Activated T-cell treated with anti-CD3 and anti-CD28 coated beads for 24 hours (primary cell): ENCODE measurements at places on chromosomes 16 and 17.

DNA sequence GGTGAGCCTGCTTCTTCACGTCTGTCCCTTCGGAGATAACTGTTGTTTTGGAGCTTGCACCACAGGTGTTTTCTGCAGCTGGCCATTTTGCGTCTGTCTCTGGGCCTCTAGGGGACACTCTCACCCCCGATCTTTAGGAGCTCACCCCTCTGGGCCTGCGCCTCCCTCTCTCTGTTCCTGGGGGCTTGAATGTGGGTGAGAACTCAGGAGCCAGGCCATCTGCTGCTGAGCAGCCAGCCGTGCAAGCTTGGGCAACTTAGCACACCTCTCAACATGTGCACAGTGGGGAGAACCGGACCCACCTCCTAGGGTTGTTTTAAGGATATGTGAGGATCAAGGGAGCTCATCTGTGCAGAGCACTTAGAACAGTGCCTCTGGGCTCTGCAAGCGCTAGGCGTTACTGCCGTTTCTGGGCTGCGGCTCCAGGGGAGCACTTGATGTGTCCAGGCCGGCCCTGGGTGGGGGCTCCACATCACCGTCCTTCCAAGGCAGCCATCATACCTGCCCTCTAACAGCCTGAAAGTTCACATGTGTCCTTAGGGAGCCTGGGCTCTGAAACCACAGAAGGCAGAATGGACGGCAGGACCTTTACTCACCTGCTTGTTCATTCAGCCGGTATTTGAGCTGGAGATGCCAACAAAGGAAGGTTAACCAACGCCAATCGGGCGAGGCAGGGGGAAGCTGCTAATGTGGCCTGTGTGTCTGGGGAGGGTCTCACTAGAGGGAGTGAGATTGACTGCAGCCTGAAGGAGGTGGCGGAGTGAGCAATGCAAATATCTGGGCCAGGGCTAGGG, 66.3 kb downstream of the MRC2 start:
- no peak for DNase-seq

DNA sequence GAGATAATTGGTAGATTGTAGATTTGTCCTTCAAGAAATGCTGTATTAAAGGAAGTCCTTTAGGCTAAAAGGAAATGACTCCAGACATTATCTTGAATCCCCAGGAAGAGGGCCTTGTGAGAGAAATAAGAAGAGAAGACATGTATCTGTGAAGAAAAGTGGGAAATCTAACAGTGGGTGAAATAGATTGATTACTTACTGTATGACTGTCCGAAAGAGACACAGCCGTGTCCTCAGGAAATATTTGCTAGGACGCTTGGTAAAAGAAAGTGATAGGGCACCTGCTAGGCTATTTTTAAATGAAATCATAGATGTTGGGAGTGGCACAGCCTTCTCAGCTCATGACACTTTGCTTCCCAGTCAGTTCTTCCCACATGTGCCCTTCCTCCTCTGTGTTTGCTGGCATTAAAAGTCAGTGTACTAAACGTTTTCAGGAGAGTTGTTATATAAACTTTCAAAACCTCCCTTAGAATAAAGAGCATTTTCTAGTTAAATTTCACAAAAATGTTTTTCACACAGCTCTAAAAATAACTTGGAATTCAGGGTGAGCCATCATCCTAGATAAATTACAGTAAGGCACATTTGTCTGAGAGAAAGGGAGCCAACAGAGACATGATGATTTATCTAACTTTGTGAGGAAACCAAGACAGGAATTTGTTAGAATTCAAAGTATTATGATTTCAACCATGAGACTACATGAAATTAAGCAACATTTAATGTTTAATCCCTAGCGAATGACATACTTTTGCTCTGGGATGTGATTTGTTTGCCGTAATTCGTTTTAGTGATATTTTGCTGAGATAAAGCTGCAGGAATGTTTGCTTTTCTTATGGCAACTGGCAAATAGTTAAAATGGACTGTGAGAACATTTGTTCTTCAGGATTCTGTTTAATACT, 35.0 kb downstream of the DHRS7B start:
- DNase-seq, result no peak

GRCh38 chr16:22229889-22230288, 23.8 kb downstream of the EEF2K start:
- DNase-seq, result no peak

- DNase-seq, result no peak
These were observed 1541.7 kb upstream of the CDH8 start for GRCh38 chr16:63577891-63578290.

DNA sequence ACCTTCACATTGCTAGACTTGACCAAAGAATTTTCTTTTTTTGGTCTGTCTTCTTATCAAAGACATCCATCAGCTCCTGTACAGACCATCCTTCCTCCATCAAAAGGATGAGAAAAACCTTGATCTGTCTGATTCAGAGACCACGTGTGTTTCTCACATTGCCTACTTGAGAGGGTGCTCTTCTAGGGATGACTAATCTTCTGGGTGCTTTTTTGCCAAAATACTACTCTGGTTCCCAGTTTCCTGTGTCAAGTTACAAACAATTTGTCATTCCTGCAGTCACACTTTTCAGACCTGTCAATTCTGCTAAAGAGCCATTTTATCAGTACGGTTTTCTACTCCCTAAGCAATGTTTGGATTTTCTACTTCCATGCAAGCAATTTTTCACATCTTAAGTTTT, 492.2 kb downstream of the CDH11 start:
- DNase-seq, result no peak

- no peak for DNase-seq
These were observed 80.0 kb downstream of the IRF8 start for GRCh38 chr16:85978976-85979375.

- no peak for DNase-seq
These were observed 1.3 kb downstream of the ASPSCR1 start for GRCh38 chr17:81978524-81979298.

GRCh38 chr16:969508-970385, 1.0 kb downstream of the LMF1 start:
- no peak for DNase-seq

DNA sequence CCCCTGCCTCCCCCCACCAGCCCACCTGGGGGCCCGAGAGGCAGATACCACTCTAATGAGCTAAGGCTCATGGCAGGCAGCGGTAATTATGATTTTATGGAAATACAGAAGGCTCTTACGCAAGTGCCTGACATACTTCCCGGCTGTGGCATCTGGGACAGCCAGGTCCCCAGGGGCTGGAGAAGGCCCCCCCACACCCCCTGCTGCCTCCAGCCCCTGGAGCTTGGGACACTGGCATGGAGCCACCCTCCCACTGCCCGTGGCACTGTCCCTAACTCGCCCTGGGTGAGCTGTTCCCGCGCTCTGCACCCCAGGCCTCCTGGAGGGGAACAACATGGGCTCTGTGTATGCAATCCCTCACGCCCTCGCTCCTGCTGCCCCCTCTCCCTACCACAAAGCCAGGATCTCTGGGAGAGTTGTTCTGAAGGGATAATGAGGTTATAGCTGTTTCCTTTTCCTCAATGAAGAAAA, 5.4 kb upstream of the STAC2 start:
- DNase-seq, result no peak

- DNase-seq, result no peak
These were observed 13.6 kb upstream of the DOC2B start for GRCh38 chr17:194828-195602.

DNA sequence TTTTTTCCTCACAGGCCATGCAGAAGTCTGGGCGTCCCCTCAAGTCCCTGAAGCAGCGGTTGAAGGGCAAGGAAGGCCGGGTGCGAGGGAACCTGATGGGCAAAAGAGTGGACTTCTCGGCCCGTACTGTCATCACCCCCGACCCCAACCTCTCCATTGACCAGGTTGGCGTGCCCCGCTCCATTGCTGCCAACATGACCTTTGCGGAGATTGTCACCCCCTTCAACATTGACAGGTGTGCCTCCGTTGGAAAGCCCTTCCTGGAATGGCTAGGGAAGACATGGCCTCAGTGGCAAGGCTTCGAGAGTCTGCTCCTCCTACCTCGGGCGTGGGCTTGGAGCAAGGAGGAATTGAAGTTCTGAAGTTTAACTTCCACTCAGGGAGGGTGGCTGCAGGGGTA, 13.5 kb downstream of the POLR2A start:
- DNase-seq, result no peak
